ENCODE measurements at places on chromosomes 4 and X.

- DNase-seq, result no peak
Observed at GRCh38 chr4:168795346-168795745, 214.7 kb downstream of the CBR4 start.

- DNase-seq, result no peak
Observed at GRCh38 chrX:123087326-123087725, 96.8 kb upstream of the GRIA3 start.

GRCh38 chr4:38055566-38055965, 95.4 kb downstream of the PTTG2 start:
- DNase-seq, result no peak

DNA sequence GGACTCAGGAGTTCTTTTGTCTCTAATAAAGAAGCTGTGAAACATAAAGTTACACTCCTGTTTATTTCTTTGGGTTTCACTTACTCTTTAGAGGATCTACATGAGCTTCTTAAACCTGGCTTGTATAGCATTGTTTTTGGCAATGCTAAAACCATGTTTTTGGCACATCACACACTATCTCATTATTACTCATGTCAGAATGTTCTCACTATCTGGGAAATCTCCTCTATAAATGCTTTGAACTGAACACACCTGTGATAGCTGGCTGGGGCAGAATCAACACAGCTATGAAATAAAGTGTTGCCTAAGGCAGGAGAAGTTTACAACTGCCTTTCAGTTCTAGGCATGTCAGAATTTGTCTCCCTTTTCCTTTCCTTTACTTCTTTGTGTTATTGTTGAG, 52.6 kb downstream of the SULT1B1 start:
- no peak for DNase-seq

- DNase-seq, result no peak
Observed at GRCh38 chr4:187393531-187394344, 601.8 kb upstream of the ZFP42 start.

DNA sequence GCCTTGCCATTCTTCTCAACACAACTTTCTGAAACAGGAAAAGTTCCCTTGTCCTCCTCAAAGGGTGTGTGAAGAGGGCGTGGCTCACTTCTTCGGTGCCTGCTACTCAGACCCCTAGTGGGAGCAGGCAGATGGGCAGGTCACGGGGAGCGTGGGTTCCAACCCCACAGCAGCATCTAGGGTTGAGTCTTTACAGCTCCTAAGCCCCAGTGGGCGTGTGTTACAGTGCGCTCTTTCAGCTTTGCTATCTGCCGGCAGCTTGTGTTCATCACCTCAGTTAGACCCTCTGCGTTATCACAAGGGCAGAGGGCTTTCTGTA, 57.5 kb upstream of the KLF3 start:
- DNase-seq, result no peak

DNA sequence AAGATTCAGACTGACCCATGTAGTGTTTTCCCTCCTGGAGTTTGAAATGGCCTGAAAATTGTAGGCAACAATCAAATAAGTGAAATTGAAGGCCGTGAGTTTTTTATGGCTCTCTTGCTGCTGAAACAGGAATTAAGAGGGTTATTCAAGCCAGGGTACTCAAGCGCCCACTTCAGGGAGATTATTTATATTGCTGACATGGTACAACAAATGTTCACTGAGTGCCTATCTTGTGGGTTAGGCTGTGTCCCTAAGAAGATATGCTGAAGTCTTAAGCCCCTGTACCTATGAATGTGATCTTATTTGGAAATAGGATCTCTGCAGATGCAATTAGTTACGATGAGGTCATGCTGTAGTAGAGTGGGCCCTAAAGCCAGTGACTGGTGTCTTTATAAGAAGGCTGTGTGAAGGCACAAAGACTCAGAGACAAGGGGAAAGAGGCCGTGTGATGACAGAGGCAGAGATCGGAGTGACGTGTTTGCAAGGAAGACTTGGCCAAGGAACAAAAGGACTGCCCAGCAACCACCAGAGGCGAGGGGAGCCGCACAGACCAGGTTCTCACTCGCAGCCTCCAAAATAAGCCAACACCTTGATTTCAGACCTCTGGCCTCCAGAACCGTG, 72.9 kb downstream of the MED28 start:
- DNase-seq, result no peak

DNA sequence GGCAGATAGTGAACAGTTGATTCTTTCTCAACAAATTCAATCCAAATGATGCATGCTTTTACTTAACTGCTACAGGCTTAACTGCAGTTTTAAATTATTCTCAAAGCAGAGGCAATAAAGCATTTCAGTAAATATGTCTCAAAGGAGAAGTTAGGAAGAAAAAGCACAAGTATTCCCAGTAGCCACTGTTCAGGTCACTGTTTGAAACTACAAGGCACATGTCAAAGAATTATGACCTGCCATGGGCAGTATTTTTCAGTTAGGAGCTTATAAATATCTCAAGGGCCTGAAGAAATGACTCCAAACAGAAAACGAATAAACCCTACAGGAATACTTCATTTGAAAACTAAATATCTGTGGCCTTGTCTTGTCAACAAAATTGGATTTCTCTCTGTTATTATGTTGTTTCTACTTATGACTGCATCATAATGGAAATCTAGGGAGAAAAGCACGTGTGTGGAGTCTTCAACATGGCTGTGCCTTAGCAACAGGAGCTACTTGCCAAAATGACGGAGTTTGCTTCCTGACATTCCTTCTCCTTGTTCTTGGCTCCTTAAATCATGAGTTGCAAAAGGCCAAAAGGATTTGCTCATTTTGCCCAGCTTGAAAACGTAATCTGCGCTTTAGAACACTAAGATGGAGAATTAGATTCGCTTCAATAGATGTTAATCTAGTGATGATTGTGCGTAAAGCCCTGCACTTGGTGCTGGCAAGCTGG, 67.6 kb upstream of the GPR101 start:
- no peak for DNase-seq

GRCh38 chr4:89293299-89293698, 14.3 kb downstream of the GPRIN3 start:
- DNase-seq, result no peak

- no peak for DNase-seq
Observed at GRCh38 chr4:184775854-184776555, 42.1 kb upstream of the CENPU start.

- DNase-seq, result no peak
Observed at GRCh38 chr4:113513382-113513781, 248.2 kb downstream of the CAMK2D start.

DNA sequence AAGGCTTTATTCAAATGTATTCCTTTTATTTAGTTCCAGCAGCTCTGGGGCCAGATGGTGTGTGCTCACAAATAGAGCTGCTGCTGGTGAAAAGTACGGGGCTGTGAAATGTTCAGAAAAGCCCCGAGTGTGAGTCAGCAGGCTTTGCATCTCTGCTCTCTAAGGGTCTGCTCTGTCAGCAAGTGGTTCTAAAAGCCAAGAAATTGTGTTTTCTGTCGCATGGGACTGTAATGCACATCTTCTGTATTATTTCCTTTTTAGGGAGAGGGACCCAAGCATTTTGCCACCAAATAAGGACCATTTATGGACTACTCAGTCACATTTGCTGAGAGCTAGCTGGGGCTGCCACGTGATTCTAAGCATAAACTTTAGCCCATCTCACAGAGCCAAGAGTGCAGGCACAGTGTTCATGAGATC, 82.9 kb upstream of the NHS start:
- no peak for DNase-seq

GRCh38 chr4:86834901-86835300, 14.3 kb downstream of the SLC10A6 start:
- DNase-seq, result no peak

- DNase-seq, result peak; percentile 7
Observed at GRCh38 chr4:89438102-89438831, 130.7 kb upstream of the GPRIN3 start.

GRCh38 chrX:10851809-10852208, 231.4 kb upstream of the MID1 start:
- no peak for DNase-seq

GRCh38 chr4:127211650-127212560, 420.9 kb upstream of the INTU start:
- DNase-seq, result no peak

GRCh38 chr4:5971078-5971450, 47.2 kb downstream of the C4orf50 start:
- DNase-seq, result no peak

DNA sequence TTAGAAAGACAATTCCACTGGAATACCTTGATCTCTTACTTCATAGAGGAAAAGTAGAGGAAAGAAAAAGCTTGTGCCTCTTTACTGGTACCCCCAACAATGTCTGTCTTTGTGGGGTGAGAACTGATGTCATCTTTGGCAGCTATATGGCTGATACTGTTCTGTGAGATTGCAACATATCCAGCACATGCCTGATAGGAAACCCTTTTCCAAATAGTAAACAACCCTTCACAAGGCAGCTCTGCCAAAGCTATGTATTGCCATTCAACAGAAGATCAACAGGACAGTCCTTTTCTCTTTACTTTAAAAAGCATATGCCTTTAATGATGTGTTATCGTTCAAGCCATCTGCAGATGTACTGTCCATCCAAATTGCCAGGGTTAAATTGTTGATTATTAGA, 105.9 kb downstream of the IL1RAPL1 start:
- no peak for DNase-seq

GRCh38 chr4:54941994-54942552, 183.3 kb downstream of the KDR start:
- DNase-seq, result peak; percentile 2

- peak; percentile 5 for DNase-seq
Observed at GRCh38 chr4:2714061-2714770, 41.9 kb downstream of the TNIP2 start.

GRCh38 chr4:8089862-8090261, 68.8 kb downstream of the ABLIM2 start:
- no peak for DNase-seq

- no peak for DNase-seq
Observed at GRCh38 chr4:155079871-155080270, 128.6 kb upstream of the NPY2R start.

GRCh38 chr4:89836897-89837384, at the start of gene SNCA:
Gene SNCA, minus strand, starts transcription at chr4:89837161. Its CDS starts 1,494 bp downstream, at chr4:89835667.
- DNase-seq, result no peak

DNA sequence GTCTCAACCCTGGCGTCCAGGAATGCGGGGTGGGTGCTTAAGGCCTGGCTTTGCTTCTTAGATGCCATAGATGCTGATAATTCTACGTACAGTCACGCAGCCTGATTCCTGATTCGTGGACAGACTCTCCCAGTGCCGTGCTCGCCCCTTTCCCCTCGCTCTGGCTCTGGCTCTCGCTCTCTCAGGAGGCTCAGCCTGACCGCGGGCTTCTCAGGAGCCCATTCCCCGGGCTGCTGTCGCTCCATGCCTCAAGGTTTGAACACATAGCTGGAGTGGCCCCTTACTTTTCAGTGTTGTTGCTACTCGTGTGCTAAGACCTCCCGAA, 59.2 kb upstream of the ZC4H2 start:
- peak; percentile 1 for DNase-seq

DNA sequence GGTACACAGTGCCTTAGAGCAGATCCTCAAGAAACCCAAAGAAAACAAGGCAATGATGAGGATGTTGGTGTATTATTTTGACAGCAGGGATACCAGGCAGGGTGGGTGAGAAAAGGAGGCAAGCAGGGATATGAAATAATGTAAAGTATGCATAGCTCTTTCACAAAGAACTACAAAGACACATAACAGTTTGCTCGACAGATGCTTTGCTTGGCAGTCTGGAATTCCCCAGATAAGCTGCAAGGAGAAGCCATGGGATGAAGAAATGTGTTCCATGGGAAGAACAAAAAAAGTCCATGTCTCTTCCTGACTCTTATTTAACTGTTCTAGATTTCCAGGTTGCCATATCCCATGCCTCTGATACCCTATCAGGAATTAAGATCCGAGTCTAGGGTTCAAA, 75.4 kb downstream of the FAM13A start:
- no peak for DNase-seq

- peak; percentile 10 for DNase-seq
Observed at GRCh38 chrX:8738588-8739189, 6.8 kb upstream of the ANOS1 start.

GRCh38 chr4:151340751-151341385, 15.5 kb upstream of the SH3D19 start:
- DNase-seq, result no peak

DNA sequence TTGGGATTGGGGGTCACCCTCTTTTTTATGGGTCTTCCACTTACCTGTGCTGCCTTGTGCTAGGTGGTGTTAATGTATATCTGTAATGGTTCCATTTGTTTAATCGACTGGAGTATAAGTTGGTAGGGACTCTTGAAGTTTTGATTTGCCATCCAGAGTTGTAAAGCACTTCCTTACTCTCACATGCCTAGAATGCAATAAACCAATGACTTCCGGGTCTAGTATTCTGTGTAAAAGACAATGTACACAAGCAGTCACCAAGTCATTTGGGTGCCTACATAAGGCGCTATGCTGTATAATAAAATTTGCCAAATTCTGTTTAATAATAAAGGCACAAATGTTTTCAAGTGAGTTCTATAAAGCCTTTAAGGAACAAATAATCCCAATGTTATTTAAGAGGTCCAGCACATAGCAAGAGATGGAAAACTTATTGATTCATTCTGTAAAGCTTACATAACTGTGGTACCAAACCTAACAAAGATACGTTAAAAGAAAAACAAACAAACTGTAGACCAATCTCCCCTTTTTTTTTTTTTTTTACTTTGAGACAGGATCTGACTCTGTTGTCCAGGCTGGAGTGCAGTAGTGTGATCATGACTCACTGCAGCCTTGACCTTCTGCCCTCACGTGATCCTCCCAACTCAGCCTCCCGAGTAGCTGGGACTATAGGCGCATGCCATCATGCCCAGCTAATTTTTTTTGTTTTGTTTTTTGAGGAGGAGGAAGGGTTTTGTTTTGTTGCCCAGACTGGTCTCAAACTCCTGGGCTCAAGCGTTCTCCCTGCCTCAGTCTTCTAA, 41.5 kb upstream of the HPRT1 start:
- DNase-seq, result no peak

DNA sequence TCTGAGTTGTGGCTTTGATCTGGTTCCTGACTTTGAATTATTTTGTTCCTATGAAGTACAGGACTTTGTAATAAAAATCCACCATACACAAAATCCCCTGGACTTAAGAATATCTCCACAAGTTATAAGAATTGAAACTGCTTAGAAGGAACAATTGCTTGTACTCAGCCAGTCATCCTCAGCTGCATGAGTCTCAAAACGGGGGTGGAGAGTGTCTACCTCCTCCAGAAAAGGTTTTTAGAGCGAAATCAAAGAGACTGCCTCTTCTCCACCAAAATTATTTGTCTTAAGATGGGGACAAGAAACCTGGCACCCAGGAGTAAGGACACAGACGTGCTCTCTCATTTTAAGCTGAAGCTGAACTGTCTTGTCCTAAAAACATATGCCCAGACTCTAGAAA, 74.7 kb downstream of the SNCA start:
- no peak for DNase-seq

DNA sequence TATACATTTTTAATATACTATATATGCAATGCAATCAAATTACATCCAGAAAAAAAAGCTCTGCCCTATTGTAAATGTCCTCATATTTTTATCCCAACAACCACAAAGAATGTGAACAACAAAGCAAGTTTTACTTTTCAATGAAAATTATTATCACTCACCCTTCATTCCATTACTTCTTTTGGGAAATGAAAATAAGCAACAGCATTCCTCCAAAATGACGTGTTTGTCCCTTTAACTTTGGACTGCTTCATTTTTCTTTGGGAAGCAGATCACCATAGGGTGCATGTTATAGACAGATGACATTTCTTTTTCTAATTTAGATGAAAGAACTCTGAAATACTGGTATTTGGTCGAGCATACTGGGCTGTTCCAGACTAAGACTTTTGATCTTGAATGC, 667.1 kb upstream of the BOD1L1 start:
- no peak for DNase-seq

GRCh38 chr4:155941085-155941790, 12.4 kb downstream of the CTSO start:
- DNase-seq, result no peak
